ENCODE measurements at places on chromosomes 1 and 21.

- no peak for DNase-seq
Observed at GRCh38 chr1:74467786-74468377, 44.5 kb downstream of the LRRC53 start.

DNA sequence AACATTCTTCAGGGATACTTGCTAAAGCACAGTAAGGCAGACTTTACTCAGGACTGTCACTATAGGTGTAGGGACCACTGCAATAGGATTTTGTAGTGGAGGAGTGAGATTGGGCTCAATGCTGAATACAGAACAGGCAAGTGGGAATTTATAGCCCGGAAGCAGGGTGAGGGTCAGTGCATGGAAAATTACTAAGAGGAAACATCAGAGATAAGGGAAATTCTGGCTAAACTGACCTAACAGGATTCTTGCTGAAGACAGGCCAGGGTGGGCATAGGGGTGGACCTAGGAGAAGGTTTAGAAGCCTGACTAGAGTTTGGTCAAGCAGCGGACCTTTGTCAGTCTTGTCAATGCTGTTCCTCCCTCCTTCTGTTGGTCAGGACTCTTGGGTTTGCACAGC, 20.8 kb upstream of the ZNF362 start:
- DNase-seq, result no peak

GRCh38 chr1:171254859-171255258, 6.6 kb downstream of the FMO1 start:
- DNase-seq, result no peak

DNA sequence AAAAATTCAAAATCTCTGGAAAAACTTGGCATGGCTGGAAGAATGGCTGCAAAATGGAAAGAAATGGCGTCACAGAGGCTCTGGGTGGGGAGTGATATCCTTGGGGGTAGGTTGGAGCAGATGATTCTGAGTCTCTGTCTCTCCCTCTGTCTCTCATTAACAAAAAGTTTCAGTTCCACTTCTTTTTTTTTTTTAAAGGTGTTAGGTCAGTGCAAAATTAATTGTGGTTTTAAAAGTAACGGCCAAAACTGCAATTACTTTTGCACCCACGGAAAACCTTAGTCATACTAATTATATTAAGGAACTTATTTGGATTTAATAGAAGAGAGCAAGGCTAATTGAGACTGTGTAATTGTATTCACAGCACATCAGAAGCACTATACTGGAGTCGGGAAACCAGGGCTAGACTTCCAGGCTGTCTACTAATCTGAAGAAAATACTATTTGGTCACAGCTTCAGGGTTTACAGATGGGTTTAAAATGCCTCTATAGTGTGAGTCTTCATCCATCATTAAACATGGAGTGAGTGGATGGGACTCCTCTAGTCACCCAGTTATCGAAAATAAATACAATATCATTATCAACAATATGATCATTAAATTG, 289.1 kb upstream of the PLD5 start:
- no peak for DNase-seq

DNA sequence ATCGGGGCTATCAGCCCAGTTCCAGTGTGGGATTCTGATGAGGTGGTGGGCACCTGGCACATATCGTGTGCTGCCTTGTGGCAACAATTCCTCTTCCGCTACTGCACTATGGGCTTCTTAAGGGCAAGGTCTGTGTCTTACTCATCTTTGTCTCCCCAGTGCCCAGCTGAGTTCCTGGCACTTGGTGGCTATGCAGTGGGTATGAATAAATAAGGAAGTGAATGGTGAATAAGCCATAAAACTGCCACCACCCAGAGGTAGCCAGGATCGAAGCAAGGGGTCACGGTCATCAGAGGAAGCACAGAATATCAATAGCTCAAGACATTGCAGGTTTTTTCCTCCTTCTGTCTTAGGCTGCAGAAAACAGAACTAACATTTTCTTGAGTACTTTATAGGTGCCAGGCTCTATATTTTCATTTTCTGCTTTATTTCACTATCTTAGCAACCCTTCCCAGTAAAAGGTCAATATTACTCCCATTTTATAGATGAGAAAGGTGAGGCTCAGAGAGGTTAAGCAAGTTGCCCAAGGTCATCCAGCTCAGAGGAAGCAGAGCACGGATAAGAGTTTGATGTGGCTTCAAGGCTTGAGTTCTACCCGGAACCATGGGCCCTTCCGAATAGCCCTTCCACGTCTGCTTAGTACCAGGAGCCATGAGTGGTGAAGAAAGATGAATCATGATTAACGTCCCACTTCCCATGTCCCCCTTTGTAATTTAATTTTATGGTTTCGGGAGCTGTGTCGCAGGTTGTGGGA, 10.2 kb downstream of the C1orf94 start:
- DNase-seq, result no peak

GRCh38 chr1:145992502-145992936, 3.9 kb downstream of the TXNIP start:
- no peak for DNase-seq

GRCh38 chr1:205924460-205924790, 18.8 kb downstream of the SLC26A9 start:
- no peak for DNase-seq

- no peak for DNase-seq
Observed at GRCh38 chr1:109158433-109158832, 44.5 kb downstream of the ELAPOR1 start.

- no peak for DNase-seq
Observed at GRCh38 chr1:232109391-232109790, 482.8 kb downstream of the DISC1 start.

DNA sequence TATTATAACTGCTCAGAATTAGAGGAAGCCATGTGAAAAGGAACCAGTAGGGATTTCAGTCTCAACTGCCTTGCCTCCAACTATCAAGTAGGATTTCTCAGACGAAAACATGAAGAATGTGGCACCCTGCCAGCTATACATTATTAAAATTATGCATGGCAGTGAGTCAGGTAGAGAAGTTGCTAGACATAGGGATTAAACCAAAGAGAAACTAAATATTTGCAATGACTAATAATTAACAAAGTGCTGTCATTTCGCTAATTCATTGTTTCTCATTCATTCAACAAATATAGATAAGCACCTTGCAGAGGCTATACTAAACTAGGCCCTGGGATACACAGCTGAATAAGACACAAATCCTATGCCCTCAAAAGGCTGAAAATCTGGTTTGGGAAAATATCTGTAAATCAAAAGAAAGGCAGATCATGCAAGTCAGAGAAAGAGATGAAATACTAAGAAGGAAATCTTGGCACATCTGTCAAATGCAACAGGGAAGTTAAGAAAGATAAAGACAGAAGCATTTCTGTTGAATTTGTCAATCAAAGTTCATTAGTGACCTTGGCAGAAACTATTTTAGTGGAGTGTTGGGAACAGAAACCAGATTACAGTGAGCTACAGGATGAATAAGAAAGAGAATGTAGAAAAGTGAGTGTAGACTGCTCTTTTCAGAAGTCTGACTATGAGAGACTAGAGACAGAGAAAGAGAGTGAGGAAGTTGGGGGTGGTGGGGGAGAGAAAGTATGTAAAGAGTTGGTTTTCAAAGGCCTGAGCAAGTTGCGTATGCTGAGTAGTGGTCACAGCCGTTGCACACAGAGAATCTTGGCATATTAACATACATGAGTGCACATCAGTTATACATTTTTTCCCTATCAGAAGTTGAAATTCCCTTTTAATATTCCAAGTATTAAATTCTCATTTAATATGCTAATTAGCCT, 14.7 kb upstream of the NBPF11 start:
- DNase-seq, result no peak

- DNase-seq, result no peak
Observed at GRCh38 chr1:237139732-237140131, 97.7 kb downstream of the RYR2 start.

Data from GM12864 (cell line).